ENCODE measurements at places on chromosomes 12 and 14. TPM values are rescaled to one million over a fixed set of nuclear protein-coding genes. Genes with fewer than 3 reads are reported as not detected.

Gene ANO4
- 0.86 TPM for polyA plus RNA-seq

DNA sequence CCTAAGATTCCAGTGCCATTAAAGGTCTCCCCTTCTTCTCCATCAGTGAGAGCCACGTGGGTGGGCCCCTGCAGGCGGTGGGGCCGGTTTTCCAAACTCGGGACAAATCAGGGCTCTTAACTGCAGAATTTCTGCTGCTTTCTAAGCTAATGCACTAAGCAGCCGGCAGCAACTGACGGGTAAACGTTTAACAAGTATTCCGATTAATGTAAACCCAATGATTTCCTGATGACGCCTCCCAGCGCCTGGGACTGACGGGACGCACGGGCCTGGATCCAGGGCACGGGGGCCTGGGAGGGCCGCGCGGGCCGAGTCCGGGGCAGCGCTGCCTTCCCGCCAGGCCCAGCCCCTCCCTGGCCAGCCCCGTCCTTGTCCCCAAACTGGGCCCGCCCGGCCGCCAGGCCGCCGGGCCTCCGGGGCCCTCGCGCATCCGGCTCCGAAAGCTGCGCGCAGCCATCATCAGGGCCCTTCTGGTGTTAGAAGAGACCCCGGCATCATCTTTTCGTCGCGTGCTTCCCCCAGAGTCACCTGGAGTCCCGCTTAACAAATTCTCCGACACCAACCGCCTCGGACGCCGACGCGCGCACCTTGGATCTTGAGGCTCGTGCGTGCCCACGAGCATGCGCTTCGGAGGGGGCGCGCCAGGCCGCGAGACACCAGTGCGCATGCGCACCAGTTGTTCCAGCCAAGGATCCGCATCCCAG is at the start of gene MLH3:
Gene MLH3, minus strand, starts transcription at position 616 of the 704 bp plus-strand sequence. CDS start 1,812 bp downstream, outside the sequence.
- peak; percentile 91 for DNase-seq

- DNase-seq, result no peak
Observed at GRCh38 chr12:102535306-102535705, 54.9 kb upstream of the IGF1 start.

Gene GLIPR1L1
- 0.20 TPM for polyA plus RNA-seq

- DNase-seq, result no peak
Observed at GRCh38 chr12:108017472-108018057, 111.5 kb upstream of the WSCD2 start.

DNA sequence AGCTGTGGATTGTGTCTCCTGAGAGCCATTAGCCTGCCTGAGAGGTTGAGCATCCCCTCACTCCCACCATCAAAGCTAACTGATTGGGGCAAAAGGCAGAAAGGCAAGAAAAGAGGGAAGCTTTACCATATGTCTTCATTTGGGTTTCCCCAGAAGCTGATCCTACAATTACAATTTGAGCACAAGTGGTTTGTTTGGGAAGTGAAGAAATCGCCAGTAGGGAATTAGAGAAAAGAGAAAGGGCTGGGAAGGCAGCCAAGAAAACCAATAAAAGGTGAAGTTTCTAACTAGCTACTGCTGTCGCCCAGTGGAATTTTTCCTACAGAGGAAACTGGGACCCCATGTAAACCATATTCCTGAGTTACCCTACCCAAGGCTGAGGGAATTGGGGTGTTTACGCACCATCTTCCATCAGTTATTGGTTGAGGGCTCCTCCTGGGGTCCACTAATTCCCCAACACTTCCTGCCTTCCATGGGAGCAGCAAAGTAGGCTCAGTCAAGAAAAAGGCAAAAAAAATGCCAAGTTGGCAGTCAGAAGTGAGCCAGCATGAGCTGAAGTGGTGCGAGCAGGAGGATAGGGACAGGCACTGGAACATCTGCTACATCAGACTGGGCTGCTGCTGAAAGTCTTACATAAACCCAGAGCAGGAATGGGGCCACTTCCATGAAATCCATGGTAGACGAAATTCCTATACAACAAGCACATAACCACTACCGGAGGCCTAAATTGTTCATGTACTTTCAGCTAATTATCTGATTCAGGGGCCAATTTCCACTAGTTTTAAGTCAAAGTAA is 17.3 kb downstream of the KCNK10 start:
- no peak for DNase-seq

- DNase-seq, result no peak
Observed at GRCh38 chr12:67377021-67377420, 107.9 kb downstream of the CAND1 start.

Gene RIMBP2
- 0.98 TPM for polyA plus RNA-seq

DNA sequence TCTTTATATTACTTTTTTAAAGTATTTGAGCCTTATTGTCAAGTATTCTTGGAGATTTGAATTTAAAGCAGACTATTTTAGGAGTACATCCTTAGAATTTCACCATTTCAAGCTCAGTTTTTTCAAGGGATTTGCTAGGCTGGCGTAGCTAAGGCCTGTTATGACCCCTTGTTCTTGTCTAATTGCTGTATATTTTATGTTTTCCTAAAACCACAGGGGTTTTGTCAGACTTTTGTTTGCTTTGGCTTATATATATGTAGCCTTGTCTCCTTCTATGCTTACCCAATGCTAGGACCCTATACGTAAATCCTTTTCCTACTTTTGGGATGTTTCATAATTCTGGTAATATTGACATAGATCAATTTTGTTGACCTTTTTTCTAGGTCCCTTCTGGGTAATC is 147.0 kb upstream of the SYT10 start:
- no peak for DNase-seq

GRCh38 chr12:87266305-87266704 is 762.9 kb downstream of the C12orf50 start:
- DNase-seq, result no peak

Gene TRIM9
- polyA plus RNA-seq, result 3.6 TPM

Gene OASL
- polyA plus RNA-seq, result 0.11 TPM

DNA sequence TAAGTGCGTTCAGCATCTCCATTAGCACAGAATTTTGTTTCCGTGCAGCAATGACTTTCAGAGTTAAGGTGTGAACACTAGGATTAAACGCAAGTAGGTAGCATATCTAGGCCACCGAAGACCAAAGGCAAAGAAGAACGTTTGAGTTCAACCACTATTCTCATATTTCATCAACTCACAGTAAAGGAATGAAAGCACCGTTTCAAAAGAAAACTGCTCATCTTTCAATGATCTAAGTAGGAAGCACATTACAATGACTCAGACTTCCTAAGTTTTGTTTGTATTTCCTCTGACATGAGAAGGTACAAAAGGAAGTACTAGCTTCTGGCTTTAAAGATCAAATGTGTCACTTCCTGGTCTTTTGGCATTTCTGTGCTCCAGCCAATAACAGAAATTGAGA is 57.6 kb downstream of the ACADS start:
- DNase-seq, result no peak

Gene MFAP5
- polyA plus RNA-seq, result 201 TPM

Gene CAPS2
- polyA plus RNA-seq, result 1.7 TPM

Gene ITGB7
- 5.6 TPM for polyA plus RNA-seq

DNA sequence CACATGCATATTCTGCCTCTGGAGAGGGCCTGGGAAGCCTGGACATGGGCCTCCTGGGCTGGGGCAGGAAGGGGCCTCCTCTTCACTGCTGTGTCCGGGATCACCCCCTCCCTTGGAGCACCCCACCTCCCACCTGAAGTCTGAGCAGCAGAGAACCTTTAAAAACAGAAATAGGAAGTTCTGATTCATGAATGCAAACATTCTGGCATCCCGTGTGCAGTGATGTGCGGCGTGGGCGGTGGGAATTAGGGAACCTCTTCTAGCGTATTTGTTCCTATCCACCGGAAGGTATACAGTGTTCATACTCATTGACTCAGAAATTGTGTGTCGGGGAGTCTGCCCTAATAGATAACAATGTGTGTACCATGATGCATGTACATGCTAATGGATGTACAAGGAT is 46.2 kb downstream of the C14orf132 start:
- no peak for DNase-seq

Gene INTS13
- 25.9 TPM for polyA plus RNA-seq

DNA sequence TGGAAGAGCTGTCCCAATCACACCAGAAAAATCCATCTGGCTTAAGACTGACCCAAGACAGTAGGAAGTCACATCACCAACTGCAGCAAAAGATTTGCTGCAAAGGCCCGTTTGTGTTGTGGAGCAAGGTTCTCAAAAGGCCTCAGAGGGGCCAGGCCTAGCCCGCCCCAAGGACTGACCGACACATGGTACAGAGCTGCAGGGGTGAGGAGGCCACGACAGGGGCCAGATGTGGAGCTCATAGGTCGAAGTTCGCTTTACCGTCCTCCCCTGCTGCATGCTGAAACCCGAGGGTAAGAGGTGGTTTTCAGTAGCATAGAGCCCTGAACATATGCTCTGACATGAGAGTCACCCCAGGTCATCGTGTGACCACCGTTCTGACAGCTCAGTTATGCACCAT is 35.5 kb downstream of the PLBD1 start:
- no peak for DNase-seq
